AG08396 (cell line): ENCODE measurements at places on chromosomes 7 and 10.

GRCh38 chr7:116337018-116337417 lies 126.7 kb downstream of the TES start:
- no peak for DNase-seq

GRCh38 chr7:22318376-22318775 lies 38.6 kb downstream of the RAPGEF5 start:
- DNase-seq = no peak

GRCh38 chr10:94205396-94205831 lies 157.3 kb downstream of the NOC3L start:
- no peak for DNase-seq

- DNase-seq = no peak
These were observed 91.4 kb downstream of the ZFAND4 start for GRCh38 chr10:45581216-45581549.

- DNase-seq = no peak
These were observed 154.9 kb downstream of the GLI3 start for GRCh38 chr7:42082144-42082543.
